Cardiac muscle cell (in vitro differentiated cells and primary cell): ENCODE measurements at places on chromosomes 7 and 10. TPM values are rescaled to one million over a fixed set of nuclear protein-coding genes. Genes with fewer than 3 reads are reported as not detected.

- no peak for DNase-seq
- H3K4me1 ChIP-seq: no peaks in the 10 kb centered on the region
- no peaks in the 10 kb centered on the region for H3K27me3 ChIP-seq
- no peaks in the 10 kb centered on the region for H3K36me3 ChIP-seq
- no peak overlapping the region for H3K27ac ChIP-seq
These were observed 16.0 kb downstream of the TMEM273 start for GRCh38 chr10:49172061-49172776.

DNA sequence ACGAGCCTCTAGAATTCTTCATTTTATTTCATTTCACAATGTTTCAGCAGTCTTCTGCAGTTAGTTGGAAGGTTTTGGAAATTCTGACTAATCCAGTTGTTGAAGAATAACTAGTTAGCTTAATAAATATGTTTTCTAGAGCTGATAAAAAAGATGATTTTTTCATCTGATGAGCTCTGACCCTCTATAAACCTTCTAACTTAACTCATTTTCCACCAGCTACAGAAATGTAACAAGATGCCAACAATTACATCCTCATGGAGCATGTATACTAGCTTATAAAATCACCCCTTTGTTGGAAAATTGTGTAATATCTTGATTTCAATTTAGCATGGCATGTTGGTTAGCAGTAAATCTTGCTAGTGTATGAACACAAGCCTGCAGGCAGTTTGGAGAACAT, 33.1 kb downstream of the KAT6B start:
- H3K27ac ChIP-seq: no peak overlapping the region
- no peaks in the 10 kb centered on the region for H3K27me3 ChIP-seq
- H3K4me1 ChIP-seq: peaks cover 22% of the 10 kb centered on the region

GRCh38 chr7:17462131-17462631, 163.7 kb downstream of the AHR start:
- no peak overlapping the region for H3K27ac ChIP-seq
- no peak for DNase-seq
- no peaks in the 10 kb centered on the region for H3K36me3 ChIP-seq
- H3K4me1 ChIP-seq: no peaks in the 10 kb centered on the region
- H3K27me3 ChIP-seq: no peaks in the 10 kb centered on the region

GRCh38 chr7:10128748-10129147, 844.9 kb upstream of the PHF14 start:
- H3K27me3 ChIP-seq: no peaks in the 10 kb centered on the region
- H3K4me1 ChIP-seq: no peaks in the 10 kb centered on the region
- peak; percentile 53 for DNase-seq
- no peak overlapping the region for H3K4me3 ChIP-seq
- H3K27ac ChIP-seq: no peak overlapping the region
- H3K36me3 ChIP-seq: no peaks in the 10 kb centered on the region

- no peak overlapping the region for H3K4me3 ChIP-seq
- H3K4me1 ChIP-seq: peaks cover 73% of the 10 kb centered on the region
- H3K36me3 ChIP-seq: no peaks in the 10 kb centered on the region
These were observed 125.9 kb downstream of the CUX1 start for GRCh38 chr7:101943306-101943705.

Gene ZNF488
- 0.07 and 0.15 TPM in 2 replicates for total RNA-seq

DNA sequence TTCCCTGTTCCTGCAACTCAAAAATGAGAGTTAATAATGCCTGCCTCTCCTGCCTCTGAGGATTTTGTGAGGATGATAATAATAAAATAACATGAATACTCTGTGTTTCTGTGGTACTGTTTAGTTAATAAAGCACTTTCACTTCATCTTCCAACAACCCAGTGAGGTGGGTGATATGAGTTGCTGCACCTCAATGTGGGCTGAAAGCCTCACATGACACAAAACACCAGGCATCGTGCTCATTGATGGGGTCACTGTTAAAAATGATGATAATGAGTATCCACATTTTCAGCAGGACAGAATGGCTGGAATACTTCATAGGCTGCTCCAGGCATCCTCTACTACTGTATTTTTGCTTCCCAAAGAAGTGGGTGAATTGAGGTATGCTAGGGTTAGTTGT, 222.8 kb upstream of the NRP1 start:
- no peak overlapping the region for H3K4me3 ChIP-seq
- H3K4me1 ChIP-seq: peaks cover 22% of the 10 kb centered on the region
- H3K36me3 ChIP-seq: no peaks in the 10 kb centered on the region
- H3K27me3 ChIP-seq: no peaks in the 10 kb centered on the region

Gene EPO
- total RNA-seq: 0.60 TPM in 1 of 2 replicates, not detected in the other

Gene LRGUK
- total RNA-seq: 0.21 and 0.36 TPM in 2 replicates

- peaks cover 53% of the 10 kb centered on the region for H3K27me3 ChIP-seq
- peak overlapping the region; percentile 18 for H3K4me3 ChIP-seq
- no peaks in the 10 kb centered on the region for H3K36me3 ChIP-seq
- H3K4me1 ChIP-seq: peaks cover 13% of the 10 kb centered on the region
- DNase-seq: peak; percentile 77
These were observed 4.3 kb downstream of the ELOVL3 start for GRCh38 chr10:102230264-102230860.

GRCh38 chr7:93409324-93409723, 165.2 kb downstream of the CALCR start:
- H3K27ac ChIP-seq: no peak overlapping the region
- no peak for DNase-seq
- no peaks in the 10 kb centered on the region for H3K27me3 ChIP-seq
- no peaks in the 10 kb centered on the region for H3K36me3 ChIP-seq

GRCh38 chr10:75396631-75397495, 4.7 kb downstream of the ZNF503 start:
- no peaks in the 10 kb centered on the region for H3K4me1 ChIP-seq
- H3K36me3 ChIP-seq: peaks cover 6% of the 10 kb centered on the region
- DNase-seq: peak; percentile 44

GRCh38 chr7:72540923-72541322, 128.8 kb upstream of the CALN1 start:
- no peaks in the 10 kb centered on the region for H3K27me3 ChIP-seq
- H3K4me3 ChIP-seq: no peak overlapping the region
- no peak overlapping the region for H3K27ac ChIP-seq
- no peak for DNase-seq
- H3K36me3 ChIP-seq: no peaks in the 10 kb centered on the region

- H3K27me3 ChIP-seq: no peaks in the 10 kb centered on the region
- H3K27ac ChIP-seq: no peak overlapping the region
- no peaks in the 10 kb centered on the region for H3K4me1 ChIP-seq
- H3K36me3 ChIP-seq: no peaks in the 10 kb centered on the region
- no peak for DNase-seq
These were observed 162.9 kb downstream of the FANK1 start for GRCh38 chr10:126059076-126059826.

DNA sequence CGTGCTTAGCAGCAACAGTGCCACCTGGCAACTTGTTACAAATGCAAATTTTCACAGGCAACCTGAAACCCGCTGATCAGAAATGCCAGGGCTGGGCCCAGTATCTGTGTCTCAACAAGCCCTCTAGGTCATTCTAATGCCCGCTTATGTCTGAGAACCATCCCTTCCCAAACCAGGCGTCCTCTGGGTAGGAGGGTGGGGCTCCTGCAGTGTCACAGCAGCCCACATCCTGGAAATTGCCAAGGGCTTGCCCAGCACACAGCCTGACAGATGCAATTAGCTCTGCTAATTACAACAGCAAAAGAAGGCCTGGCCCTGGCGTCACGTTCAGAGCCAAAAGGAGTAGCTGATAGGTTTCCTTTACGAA, 15.9 kb downstream of the ITPRIP start:
- no peak for DNase-seq
- no peak overlapping the region for H3K27ac ChIP-seq
- H3K4me1 ChIP-seq: peaks cover 22% of the 10 kb centered on the region
- H3K4me3 ChIP-seq: no peak overlapping the region

DNA sequence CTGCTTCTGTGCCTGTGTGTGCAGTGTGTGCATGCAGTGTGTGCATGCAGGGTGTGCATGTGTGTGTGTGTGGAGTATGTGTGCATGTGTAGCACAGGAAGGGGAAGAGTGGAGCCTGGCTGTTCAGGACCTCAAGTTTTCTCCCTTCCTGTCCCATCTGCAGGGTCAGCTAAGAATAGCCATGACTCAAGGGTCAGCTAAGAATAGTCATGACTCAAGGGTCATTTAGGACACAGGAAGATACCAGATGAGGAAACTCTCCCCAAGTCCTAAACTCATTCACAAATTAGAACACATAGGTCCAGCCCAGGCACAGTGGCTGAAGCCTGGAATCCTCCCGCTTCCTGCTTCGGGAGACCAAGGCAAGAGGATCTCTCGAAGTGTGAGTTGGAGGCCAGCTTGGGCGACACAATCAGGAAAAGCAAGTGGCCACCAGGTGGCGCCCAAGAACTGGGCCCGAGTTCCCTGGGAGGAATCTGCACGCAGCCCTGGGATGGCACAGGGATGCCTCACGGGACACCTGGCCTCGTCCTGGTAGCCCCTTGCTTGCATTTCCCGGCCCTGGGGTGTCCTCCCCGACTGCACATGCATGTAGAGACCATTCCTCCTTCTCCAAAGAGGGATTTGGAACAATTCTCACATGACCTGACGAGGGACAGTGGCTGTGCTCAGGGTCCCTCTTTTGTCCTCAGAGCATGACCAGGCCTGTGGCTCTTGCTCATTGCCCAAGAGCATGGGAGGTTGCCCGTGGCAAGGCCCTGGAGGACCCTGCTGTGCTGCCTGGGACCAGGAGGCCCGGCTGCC, 21.4 kb upstream of the VOPP1 start:
- peak; percentile 55 for DNase-seq
- H3K27ac ChIP-seq: no peak overlapping the region
- H3K36me3 ChIP-seq: no peaks in the 10 kb centered on the region
- no peak overlapping the region for H3K4me3 ChIP-seq
